ENCODE measurements at places on chromosomes 7 and 10.

DNA sequence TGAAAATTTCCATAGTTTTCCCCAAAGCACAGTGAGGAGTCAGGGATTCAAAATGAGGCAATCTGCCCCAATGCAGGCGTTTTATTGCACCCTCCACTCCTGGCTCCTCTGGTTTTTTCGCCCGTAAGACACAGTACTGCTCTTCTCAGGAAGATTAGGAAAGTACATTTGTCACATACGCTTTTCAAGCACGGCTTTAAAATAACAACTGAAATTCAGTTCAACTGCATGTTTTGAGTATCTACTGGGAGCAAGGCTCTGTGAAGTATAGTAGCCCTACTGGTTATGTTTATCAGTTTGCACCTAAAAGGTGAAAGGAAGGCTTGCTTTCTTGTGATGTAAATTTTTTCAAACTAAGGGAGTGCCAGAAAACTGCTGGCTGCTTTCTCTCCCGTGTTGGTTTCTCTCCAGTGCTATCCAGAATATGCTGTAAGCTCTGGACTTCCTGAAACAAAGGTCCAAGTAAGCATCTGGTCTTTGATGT is 1.9 kb upstream of the SGMS1 start:
- DNase-seq = no peak

DNA sequence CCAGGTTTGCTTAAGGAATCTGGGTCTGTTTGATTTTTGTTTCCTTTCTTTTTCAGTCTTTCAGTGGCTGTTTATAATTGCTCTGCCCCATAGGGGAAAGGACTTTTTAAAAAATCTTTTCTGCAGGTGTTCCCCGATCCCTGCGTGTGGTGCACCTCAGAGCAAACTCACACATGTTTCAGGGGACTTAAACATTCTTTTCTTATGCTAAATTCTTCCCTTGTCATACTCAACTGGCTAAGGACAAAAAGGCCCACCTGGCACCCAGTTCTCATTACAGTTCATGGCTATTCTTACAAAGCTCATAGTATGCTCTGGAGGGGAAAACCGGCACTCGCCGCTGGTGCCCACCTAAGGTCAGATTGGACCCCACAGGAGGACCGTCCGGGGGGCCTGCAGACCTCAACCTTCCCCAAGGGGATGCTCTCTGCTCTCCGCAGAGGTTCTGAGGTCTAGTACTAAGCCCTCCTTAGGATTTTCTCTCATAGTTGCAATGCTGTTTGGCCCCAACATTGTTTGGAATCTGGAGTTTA is 220.3 kb downstream of the HGF start:
- no peak for DNase-seq

DNA sequence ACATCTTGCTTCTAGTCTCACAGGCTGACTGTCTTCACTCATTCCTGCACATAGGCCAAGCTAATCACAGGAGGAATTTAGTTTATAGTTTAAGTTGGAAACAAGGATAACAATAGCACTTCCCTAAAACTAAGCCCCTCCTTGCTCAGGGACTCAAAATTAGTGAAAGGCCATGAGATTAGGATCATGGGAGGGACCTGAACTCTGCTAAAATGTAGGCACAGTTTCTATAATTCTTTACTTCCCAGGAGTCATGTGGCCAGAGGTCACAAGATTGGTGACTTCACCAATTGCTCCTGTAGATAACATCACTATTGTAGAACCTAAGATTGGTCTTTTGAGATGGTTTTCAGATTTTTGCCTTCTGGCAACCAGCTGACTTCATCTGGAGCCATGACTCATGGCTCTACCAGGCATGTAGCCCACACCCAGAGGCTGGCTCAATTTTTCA is 14.8 kb upstream of the UPP1 start:
- DNase-seq = peak; percentile 66

GRCh38 chr7:130458257-130458656 is 17.4 kb upstream of the CEP41 start:
- DNase-seq = peak; percentile 30

DNA sequence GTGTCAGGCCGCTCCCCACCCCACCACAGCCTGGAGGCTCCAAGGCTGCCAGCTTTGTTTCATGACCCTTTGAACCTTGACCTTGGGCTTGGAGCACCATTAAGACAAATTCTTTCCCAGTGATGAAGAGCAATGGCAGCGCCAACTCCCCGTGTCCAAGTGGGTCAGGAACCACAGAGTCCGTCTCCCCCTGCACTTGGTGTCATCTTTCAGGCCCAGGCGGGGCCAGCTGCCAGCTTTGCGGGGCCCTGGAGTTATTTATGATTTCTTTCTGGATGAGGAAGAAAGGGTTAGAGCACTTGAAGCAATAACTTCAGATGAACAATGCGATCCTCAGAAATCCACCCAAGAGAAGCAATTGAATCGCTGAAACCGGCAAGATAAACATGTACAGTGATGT is 110.8 kb downstream of the MYL10 start:
- no peak for DNase-seq

GRCh38 chr10:30178356-30178964 is 119.1 kb upstream of the JCAD start:
- no peak for DNase-seq

GRCh38 chr7:84336303-84336702 is 141.7 kb upstream of the SEMA3A start:
- DNase-seq = no peak

DNA sequence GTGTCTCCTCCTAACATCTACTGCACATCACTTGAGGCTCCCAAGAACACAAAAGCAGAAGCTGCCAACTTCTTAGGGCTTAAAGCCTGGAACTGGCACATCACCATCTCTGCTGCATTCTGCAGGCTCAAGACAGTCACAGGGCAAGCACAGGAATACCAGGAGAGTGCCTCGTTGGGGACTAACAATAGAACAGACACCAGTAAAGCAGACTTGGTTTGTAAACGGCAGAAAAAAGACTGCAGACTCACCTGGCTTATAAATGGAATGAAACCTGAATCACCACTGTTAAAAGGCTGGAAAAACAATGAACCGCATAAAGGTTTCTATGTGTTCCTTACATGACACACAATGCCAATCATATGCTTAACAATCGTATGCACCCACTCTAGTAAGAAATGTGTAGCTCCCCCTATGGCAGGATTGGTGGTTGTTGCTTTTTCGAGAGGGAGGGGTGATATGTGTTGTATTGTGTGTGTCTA is 12.8 kb downstream of the RHEB start:
- no peak for DNase-seq

GRCh38 chr10:124062390-124062789 is 31.0 kb downstream of the CHST15 start:
- no peak for DNase-seq

All from inflammatory macrophage treated with lipopolysaccharide for 1 hour (primary cell).